ENCODE measurements at places on chromosomes 7 and 10.

DNA sequence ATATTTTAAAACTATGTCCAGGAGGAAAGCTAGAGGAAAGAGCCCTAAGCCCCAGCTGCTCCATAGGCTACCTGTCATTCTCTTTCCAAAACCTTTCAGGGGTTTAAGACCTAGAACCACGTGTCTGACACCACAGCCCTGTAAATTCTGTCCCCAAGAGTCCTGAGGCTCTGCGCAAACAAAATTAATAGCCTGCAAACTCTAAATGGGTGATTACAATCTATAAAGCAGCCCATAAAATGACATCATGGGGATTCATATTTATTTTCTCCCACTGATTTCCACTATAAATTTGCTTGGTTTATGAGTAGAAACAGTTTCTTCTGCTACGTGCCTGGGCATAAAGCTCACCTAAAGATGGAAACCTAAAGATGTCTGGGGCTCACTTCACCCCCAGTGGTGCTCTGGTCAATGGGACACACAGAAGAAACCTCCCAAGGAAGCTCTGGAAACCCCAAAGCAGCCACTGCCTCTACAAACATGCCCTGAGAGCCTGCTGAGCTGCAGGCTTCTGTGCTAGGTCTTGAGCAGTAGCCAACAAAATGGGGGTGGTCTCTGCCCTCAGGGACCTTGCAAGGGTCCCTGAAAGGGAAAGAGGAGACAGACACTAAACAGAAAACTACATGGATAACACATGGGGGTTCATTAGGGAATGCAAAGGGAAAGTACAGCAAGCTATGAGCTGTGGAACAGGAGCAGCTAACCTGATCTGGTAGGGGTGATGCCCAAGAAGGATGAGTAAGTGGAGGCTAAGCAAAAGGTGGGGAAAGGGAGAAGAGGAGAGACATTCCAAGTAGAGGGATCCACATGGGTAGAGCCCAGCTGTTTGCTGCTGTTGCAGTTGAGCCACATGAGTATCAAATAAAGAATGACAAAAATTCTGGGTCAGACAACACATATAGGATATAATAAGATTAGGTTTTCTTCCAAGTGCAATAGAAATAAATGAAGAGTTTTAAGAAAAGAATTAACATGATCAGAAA, 331.7 kb downstream of the KCNMA1 start:
- no peak for DNase-seq

GRCh38 chr10:52897162-52897561, 124.6 kb upstream of the MBL2 start:
- no peak for DNase-seq

DNA sequence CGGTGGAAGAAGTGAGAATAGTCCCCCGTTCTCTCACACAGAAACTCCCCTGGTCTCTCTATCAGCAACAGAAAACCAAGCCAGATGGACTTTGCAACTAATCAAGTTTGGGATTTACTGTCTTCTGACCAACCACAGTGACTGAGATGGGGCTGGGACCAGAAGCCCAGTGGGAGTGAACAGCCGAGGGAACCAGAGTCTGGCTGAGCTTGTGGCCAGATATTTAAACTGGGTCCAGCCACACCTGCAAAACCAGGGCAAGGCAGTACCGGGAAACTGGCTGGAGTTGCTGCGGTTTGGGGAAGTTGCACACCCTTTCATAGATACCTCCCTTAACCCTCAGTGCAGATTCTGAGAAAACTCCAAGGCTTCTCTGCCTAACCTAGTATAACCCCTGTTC, 6.0 kb downstream of the GSTK1 start:
- no peak for DNase-seq

GRCh38 chr7:39810204-39810642, 139.8 kb upstream of the CDK13 start:
- DNase-seq: no peak

DNA sequence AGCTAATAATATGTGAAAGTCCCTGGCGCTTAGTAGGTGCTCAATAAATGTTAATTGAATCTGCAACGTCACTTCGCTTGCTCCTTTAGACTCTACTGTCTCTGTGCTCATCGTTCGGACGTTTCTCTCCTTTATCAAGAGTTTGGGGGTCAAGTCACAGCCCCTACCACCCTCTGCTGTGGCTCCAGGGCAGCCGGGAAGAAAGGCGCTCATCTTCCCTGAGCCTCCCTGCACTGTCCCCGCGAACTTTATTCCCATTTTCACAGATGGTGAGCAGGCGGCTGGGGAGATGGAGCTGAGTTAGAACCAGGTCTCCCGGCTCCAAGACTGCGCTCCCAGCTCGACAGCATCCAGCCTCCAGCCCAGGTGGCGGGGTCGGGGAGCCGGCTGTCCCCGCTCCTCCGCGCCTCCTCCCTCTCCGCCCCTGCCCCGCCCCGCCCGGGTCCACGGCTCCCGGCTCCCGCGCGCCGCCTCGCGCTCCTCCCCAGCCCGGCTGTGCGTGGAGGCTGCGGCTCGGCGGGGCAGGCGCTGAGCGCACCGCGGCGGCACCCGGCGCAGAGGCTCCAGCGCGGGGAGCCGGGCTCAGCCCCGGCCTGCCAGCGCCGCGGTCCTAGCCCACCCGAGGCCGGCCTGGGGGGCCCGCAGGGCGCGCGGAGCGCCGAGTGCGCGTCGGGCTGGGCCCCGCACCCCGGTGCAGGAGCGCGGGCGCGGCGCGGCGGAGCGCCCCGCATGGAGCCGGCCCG, at the start of gene CLEC2L:
CLEC2L (plus strand) TSS at position 487 of the 743 bp plus-strand sequence; CDS start at position 730, 243 bp downstream.
- peak; percentile 55 for DNase-seq

DNA sequence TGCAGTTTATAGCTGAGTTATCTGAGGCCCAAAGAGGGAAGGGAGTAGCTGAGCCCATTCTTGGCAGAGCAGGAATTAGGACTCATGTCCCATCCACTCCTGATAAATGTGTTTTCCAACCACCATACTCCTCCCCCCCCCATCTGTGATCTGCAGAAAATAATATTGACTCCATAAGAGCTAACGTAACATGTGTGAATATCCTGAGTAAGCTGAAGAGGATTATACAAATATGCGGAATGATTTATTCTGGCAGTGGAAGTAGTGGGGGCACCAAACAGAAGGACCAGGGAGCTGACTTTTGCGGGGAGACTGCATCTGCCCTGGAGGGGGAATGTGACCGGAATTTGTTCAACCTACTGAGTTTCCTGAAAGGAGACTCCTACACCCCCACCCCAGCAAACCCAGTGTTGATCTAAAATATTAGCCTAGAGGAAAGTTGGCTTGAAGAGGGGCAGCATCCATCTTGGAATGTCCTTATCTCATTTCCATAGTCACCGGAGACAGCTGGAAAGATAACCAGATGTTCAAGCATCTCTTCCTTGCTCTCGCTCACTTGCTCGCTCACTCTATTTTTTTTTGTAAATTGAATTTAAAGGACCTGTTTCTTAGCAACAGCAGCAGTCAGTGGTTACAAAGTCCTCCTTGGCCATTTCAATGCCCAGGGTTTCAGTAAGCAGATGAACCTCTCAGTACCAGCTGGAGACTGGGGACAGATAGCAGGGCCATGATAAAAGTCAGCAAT, 114.7 kb downstream of the RPS24 start:
- no peak for DNase-seq

GRCh38 chr7:16739863-16740622, 13.5 kb upstream of the TSPAN13 start:
- DNase-seq: no peak

GRCh38 chr10:99532687-99533495, at the start of gene NKX2-3:
NKX2-3 (plus strand) TSS chr10:99532942; CDS start chr10:99533132, 190 bp downstream.
- DNase-seq: no peak

DNA sequence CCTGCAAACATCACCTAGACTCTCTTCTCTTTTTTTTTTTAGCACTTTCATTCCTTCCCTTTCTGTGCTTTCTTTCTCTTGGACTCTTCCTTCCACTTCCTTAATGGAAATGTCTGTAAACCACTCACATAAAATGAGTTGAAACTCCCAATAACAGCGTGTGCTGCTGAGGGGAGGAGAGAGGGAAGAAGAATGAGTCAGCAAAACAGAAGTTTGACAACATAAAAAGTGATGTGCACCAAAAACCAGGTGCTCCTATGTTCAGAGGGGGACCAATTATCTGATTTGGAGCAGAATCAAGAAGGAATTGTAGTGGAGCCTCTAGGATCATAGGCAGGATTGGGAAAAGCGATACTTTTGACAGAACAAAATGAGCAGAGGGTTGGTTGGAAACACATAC, 712.1 kb upstream of the IGFBP3 start:
- DNase-seq: no peak

DNA sequence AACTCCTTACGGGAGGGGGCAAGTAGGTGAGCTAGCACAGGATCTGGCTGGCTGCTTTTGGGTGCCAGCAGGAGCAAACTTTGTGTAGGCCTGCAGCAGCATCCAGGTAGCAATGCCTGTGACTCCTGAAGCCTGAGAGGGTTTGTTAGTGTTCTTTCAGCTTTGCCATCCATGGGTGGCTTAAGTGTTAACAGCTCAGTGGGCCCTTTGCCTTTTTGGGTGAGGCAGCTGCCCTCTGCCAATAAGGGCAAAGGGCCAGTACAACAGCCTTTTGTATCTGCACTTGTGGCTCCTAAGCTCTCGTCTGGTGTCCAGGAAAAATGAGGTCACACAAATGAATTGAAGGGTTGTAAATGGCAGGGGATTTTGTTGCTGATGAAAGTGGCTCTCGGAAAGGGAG, 359.0 kb upstream of the CHRM2 start:
- DNase-seq: no peak

GRCh38 chr7:531777-532176, 12.1 kb upstream of the PDGFA start:
- DNase-seq: no peak

DNA sequence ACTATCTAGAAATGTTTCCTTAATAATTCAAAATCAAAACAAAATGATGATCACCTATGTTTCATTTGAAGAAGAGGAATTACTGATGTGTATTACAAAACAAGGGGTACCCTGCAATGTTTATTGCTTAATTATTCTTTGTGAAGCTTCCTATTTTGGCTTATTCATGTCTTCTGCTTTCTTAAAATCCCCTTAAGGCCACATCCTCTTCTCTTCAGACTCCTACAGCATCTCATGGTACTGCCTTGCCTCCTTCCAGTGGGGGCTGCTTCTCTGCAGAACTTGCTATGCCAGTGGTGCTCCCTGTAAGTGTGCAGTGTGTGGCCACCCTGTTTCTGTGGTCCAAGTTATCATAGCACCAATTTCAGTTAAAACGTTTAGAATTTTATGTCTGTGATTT, 35.0 kb downstream of the CCDC146 start:
- no peak for DNase-seq

GRCh38 chr7:74337926-74338325, 48.7 kb downstream of the CLIP2 start:
- no peak for DNase-seq

DNA sequence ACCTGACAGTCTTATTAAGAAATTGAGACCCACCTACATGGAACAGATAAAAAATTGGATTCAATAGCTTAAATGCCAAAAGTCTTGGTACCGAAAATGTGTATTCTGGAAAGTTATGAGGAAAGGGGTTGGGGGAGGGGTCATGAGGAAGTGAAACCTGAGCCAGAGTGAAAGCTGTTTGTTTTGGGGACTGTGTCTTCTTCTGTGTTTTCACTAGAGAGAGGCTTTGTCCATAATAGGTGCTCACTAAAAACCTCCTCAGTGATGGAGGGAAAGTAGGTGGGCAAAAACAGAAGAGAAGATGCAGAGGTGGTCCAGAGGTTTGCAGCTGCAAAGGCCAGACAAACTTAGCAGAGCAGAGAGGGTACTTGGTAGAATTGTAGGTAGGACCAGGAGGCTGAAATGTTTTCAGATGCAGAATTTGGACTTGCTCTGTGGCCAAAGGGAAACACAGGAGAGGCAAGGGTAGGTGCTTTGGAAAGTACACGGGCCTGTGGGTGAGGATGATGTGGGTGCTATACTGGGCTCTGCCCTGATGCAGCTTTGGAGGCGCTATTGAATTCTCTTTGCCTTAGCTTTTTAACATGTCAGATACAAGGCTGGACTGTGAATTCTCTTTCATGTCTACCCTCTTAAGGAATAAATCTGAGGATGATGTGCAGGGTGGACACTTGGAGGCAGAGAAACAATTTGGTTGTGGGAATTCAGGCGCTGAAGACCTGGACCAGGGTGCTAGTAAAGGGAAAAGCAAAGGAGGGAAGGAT, 254.6 kb downstream of the PTEN start:
- no peak for DNase-seq

DNA sequence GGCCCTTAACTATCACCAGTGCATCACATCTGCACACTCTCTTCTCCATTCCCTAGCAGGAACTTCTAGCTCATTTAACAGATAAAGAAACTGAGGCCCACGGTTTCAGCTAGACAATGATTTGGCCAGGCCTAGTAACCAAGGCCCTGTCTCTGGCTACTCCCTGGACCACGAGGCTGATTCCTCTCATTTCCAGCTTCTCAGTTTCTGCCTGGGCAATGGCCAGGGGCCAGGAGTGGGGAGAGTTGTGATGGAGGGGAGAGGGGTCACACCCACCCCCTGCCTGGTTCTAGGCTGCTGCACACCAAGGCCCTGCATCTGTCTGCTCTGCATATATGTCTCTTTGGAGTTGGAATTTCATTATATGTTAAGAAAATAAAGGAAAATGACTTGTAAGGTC, 13.5 kb downstream of the AQP1 start:
- DNase-seq: no peak

DNA sequence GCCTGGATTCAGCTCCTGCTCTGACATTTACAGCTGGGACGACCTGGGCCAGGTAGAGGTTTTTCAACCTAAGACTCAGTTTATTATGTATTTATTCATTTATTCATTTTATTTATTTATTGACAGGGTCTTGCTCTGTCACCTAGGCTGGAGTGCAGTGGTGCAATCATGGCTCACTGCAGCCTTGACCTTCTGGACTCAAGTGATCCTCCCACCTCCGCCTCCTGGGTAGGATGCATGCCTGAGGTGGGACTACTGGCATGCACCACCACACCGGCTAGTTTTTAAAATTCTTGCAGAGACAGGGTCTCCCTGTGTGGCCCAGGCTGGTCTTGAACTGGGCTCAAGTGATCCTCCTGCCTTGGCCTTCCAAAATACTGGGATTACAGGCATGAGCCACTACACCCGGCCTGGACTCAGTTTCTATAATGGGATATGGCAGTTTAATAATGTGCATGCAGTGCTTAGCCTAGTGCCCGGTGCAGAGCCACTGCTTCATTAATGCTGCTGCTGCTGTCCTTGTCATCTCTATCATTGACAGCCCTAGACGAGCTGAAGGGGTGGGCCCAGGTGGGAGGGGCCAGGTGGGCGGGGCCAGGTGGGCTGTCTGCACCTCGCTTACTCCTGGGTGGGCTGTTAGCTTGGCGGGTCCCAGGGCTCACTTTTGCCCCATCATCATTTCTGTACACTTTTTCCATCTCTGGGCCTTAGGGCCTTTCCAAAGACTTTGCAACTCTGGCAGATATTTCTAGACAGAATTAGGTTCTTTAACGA, 92.6 kb downstream of the LHPP start:
- DNase-seq: no peak

- no peak for DNase-seq
These were observed 311.1 kb upstream of the ADARB2 start for GRCh38 chr10:2048337-2048973.

- DNase-seq: peak; percentile 97
These were observed 95.1 kb upstream of the DIP2C start for GRCh38 chr10:784403-785088.

DNA sequence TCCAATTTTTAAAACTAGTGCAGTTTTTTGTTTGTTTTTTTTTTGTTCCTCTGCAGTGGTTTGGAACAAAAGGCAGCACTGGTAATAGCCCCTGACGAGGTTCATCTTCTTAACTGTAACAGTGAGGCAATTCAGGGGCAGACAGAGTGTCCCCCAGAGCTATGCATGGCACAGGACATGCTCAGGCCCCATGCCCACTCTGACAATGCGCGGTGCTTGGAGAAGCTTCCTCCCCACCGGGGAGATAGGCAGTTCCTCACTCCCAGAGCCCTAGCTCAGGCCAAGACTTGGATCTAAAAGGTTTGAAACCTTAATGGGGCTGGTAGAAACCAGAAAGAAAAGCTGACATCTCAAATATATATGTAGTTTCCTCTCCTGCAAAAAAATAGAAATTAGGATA, 17.9 kb upstream of the MPP7 start:
- DNase-seq: no peak

Data from posterior cingulate gyrus (tissue), 11 donors.